Stimulated activated CD4-positive, alpha-beta T cell treated with anti-CD3 and anti-CD28 coated beads, Interleukin-12 subunit alpha, Interleukin-12 subunit beta, amount 100 ng/mL, for 4 hours (primary cell): ENCODE measurements at places on chromosomes 7 and 10.

- DNase-seq: no peak
Observed at GRCh38 chr7:76310102-76310957, 7.9 kb downstream of the HSPB1 start.

DNA sequence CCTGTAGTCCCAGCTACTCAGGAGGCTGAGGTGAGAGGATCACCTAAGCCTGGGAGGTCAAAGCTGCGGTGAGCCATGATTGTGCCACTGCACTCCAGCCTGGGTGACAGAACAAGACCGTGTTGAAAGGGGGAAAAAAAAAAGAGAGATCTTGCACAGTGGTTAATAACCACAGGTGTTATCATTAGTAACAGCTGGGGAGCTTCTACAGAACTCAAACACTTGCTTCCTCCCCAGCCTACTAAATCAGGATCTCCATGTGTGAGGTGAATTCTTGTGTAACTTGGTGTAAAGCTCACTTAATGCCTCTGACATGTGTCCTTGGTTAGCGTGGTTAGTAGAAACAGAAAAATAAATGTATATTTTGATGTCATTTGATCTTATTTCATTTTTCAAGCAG, 43.9 kb upstream of the BMS1 start:
- no peak for DNase-seq

GRCh38 chr10:104334965-104335650, 3.2 kb downstream of the ITPRIP start:
- no peak for DNase-seq

DNA sequence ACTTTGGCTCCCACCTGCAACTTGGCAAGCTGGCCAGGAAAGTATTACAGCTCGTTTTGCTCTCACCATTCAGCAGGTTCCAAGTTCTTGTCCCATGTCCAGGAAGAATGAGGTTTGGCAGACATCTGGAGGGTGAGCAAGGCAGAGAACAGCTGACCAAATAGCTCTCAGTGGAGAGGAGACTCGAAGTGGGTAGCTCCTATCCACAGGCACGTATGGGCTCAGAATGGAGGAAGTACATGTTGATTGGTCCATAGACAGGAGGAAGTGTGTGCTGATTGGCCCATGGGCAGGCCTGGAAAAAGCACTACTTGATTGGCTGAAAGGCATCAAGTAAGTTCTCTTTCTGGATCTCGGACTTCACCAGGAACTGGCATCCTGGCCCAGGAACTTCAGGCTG, 3.0 kb upstream of the NCAPG2 start:
- no peak for DNase-seq

DNA sequence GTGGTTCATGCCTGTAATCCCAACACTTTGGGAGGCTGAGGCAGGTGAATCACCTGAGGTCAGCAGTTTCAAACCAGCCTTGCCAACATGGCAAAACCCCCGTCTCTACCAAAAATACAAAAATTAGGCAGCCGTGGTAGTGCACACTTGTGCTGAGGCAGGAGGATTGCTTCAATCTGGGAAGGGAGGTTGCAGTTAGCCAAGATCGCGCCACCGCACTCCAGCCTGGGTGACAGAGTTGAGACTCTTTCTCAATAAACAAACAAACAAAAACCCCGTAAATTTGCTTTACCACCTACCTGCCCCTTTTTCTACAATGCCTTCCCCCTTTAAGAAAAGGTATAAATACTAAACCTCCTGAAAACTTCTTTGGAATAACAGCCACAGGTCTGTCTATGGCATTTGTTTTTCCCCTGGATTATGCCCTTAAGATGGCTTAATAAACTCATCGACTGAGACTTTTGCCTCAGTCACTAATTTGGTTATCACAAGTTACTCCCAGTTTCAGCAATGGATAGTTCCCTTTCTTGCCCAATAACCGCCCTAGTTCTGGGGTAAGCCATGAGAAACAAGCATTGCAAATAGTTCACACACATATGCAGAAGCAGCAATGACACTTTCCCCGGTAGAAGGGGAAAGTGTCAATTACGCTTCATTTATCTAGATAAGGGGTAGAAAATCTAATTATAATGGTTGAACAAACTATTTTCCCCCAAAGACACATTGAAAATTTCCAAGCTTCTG, 52.8 kb upstream of the SVIL start:
- DNase-seq: no peak
